Uterus (tissue), 4 donors: ENCODE measurements at places on chromosomes 1 and 21. TPM values are rescaled to one million over a fixed set of nuclear protein-coding genes. Genes with fewer than 3 reads are reported as not detected.

- no peaks in the 10 kb centered on the region for H3K36me3 ChIP-seq
- H3K27me3 ChIP-seq: no peaks in the 10 kb centered on the region
- no peak overlapping the region for H3K27ac ChIP-seq
- peak; percentile 9 for DNase-seq
- H3K4me3 ChIP-seq: no peak overlapping the region
Measured at GRCh38 chr1:109802136-109802900, 38.6 kb upstream of the EPS8L3 start.

- no peaks in the 10 kb centered on the region for H3K4me1 ChIP-seq
- H3K4me3 ChIP-seq: no peak overlapping the region
- no peaks in the 10 kb centered on the region for H3K36me3 ChIP-seq
- no peak overlapping the region for H3K27ac ChIP-seq
- no peaks in the 10 kb centered on the region for H3K27me3 ChIP-seq
- DNase-seq: no peak
Measured at GRCh38 chr1:180268556-180269075, 38.6 kb downstream of the LHX4 start.

KIF21B gene
- total RNA-seq: 2.0 TPM

- DNase-seq: no peak
- no peaks in the 10 kb centered on the region for H3K36me3 ChIP-seq
- H3K27ac ChIP-seq: no peak overlapping the region
- peaks cover 8% of the 10 kb centered on the region for H3K4me1 ChIP-seq
- no peaks in the 10 kb centered on the region for H3K27me3 ChIP-seq
- H3K4me3 ChIP-seq: no peak overlapping the region
Measured at GRCh38 chr21:15772654-15773053, 42.9 kb downstream of the USP25 start.

GRCh38 chr1:114154146-114154962 is 685 bp upstream of the SYT6 start:
- DNase-seq: no peak
- no peak overlapping the region for H3K4me3 ChIP-seq
- no peaks in the 10 kb centered on the region for H3K36me3 ChIP-seq
- H3K27ac ChIP-seq: no peak overlapping the region

DNA sequence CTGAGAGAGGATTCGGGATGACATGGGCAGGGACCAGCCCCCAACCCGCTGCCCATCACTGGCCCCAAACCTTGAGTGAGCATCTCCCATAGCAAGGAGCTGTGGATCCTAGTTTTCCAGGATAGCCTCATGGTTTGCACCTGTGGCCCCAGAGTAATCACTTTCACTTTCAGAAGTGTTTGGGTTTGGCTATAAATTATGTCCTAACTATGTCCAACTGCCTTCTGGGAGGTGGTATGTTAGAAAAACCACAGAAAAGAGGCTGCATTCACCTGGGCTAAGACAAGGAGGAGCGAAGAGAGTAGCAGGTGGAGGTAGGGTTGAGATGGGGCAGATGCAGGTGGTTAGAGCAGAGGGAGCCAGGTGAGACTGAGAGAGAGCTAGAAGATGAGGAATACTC is 19.4 kb upstream of the CLIC6 start:
- no peaks in the 10 kb centered on the region for H3K27me3 ChIP-seq
- no peaks in the 10 kb centered on the region for H3K36me3 ChIP-seq
- no peak overlapping the region for H3K27ac ChIP-seq
- no peaks in the 10 kb centered on the region for H3K4me1 ChIP-seq

- H3K27ac ChIP-seq: no peak overlapping the region
- no peak for DNase-seq
- no peaks in the 10 kb centered on the region for H3K4me1 ChIP-seq
Measured at GRCh38 chr1:88541596-88541995, 142.5 kb upstream of the PKN2 start.

DNA sequence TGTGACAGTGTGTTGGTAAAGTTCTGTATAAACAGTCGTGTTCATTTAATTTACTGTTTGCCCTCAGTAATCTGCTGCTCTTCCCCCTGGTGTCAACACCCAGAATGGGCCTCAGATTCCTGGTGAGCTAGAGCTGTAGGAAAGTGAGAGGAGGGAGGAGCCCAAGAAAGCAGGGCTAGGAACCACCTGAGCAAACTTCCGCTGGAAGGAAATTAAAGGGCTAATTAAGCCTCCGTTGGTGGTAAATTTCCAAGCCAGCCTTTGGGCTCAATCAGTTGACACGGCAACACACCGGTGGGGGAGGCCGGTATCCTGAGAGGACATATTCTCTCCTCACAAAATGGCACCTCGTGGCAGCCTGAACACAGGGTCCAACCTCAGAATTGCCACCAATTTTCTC is 32.9 kb downstream of the RAB3B start:
- no peak overlapping the region for H3K27ac ChIP-seq
- DNase-seq: no peak
- H3K36me3 ChIP-seq: no peaks in the 10 kb centered on the region
- H3K4me1 ChIP-seq: no peaks in the 10 kb centered on the region
- H3K4me3 ChIP-seq: no peak overlapping the region
- H3K27me3 ChIP-seq: no peaks in the 10 kb centered on the region

- no peaks in the 10 kb centered on the region for H3K4me1 ChIP-seq
- no peaks in the 10 kb centered on the region for H3K36me3 ChIP-seq
- H3K27me3 ChIP-seq: no peaks in the 10 kb centered on the region
- H3K27ac ChIP-seq: no peak overlapping the region
- H3K4me3 ChIP-seq: no peak overlapping the region
Measured at GRCh38 chr21:38875694-38876492, 70.2 kb downstream of the ETS2 start.

GRCh38 chr1:11781297-11781696 is 19.3 kb downstream of the C1orf167 start:
- no peaks in the 10 kb centered on the region for H3K36me3 ChIP-seq
- H3K4me3 ChIP-seq: no peak overlapping the region
- H3K27me3 ChIP-seq: no peaks in the 10 kb centered on the region
- no peak for DNase-seq

GRCh38 chr21:21156957-21157356 is 158.7 kb downstream of the NCAM2 start:
- DNase-seq: no peak
- no peak overlapping the region for H3K4me3 ChIP-seq
- no peaks in the 10 kb centered on the region for H3K36me3 ChIP-seq
- H3K4me1 ChIP-seq: no peaks in the 10 kb centered on the region

DNA sequence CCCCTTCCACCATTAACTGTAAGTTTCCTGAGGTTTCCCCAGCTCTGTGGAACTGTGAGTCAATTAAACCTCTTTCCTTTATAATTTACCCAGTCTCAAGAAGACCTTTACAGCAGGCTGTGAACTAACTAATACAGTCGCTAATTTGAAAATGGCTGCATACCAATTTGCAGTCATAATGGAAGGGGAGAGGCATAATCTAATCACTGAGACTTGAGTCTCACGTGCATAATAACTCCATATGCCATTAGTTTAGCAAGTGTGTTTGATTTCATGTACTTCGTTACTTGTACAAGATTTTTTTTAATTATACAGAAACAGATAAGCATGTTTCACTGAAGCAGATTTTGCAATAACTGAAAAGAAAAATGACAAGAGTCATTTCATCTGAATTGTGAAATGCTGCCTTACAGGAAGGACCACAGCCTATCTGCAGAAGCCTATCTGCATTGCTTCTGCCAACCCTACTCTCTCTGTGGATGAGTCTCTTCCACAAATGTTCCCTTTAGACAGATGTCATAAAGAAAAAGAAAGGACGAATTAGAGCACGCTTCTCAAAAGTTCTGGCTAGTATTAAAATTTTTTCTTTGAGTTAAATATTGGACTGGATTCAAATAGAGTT is 99.1 kb downstream of the PTGER3 start:
- H3K36me3 ChIP-seq: no peaks in the 10 kb centered on the region
- H3K27me3 ChIP-seq: no peaks in the 10 kb centered on the region
- H3K4me1 ChIP-seq: no peaks in the 10 kb centered on the region
- H3K4me3 ChIP-seq: no peak overlapping the region
